ENCODE measurements at places on chromosomes 5 and 9. TPM values are rescaled to one million over a fixed set of nuclear protein-coding genes. Genes with fewer than 3 reads are reported as not detected.
A peak's percentile ranks its signal among the peaks of the same experiment; 100 is the strongest.

DNA sequence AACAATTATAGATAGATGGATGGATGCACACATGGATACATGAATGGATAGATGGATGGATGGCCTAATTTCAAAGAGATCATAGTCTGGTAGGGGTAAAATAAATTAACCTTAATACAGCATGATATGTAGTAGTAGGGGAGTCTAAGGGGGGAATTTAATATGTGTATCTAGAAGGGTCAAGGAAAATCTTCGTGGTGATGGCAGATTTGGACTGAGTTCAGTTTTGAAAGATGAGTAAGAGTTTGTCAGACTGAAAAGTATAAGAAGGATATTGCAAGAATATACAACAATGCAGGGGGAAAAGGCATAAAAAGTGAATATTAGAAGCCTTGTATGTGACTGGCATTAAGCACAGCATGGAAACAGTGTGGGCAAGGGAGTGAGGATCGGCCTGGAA is 98.7 kb downstream of the ZNF462 start:
- no peak for DNase-seq

DNA sequence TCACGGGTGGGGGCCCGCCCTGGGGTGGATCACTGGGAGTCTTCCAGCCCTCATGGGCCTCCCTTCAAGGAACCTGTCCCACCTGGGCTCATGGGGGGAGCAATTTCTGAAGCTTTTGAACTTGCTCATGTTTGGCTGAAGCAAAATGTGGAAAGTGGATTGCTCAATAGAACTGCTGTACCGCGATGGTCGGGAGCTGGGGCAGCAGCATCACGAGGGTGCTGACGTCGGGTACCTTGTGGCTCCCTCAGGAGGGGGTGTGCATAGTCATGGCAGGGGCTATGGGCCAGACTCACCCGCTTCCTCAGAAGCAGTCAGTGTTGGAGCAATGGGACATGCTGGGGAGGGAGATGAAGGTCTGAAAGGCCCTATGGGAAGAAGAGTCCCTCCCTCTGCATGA is 57.9 kb downstream of the PRRT1B start:
- DNase-seq, result no peak

DNA sequence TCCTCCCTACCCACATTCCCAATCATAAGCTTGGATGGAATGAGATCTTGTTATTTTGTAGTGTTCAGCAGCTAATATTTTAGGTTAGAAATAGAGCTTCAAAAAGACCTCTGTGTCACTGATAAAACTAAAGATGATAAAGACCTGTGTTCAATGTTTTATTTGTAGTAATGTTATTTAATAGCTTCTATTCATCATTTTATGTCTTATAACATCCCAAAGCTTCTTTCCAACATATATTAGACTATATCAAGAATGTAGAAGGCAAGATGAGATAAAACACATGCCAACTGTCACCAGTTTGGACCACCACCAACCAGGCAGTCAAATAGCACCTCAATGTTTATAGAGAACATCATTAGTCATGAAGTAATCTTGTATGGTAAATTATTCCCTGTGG is 409.5 kb upstream of the ITGA1 start:
- DNase-seq, result no peak

- no peak for DNase-seq
Measured at GRCh38 chr5:153460421-153460820, 30.0 kb upstream of the GRIA1 start.

DNA sequence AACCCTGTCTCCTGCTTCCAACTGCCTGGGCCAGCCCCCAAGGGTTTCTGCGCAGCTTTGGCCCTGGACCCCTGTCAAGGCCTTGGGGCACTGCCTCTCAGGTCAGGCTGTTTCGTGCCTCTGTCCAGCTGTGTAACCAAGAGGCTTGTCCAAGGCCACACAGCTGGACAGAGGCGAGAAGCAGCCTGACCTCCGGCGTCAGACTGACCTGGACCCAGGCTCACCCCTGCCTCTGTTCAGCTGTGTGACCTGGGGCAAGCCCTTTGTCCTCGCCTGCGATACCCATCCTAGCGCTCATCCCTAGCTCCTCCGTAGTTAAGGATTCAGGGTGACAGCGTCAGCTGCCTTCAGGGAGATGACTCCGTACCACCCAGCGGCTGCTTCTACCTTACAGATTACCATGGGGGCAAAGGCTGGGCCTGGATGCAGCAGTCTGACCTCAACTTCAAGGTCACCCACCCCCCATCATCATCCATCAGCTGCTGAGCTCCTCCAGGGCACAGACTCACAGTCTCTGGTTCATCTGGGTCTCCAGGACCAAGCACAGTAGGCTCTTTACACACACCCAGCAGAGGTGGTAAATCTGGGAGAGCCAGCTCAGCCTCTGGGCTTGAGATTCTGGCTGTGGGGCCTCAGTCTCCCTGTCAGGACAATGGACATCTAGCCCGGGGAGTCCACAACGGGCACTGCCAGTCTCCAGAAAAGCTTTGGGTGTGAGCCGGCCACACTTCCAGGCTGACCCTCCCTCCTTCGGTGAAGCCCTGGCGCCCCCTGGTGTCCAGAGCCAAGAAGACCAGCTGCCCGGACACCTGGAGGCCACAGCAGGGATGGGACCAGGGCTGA is 7.9 kb downstream of the AK1 start:
- no peak for DNase-seq

DNA sequence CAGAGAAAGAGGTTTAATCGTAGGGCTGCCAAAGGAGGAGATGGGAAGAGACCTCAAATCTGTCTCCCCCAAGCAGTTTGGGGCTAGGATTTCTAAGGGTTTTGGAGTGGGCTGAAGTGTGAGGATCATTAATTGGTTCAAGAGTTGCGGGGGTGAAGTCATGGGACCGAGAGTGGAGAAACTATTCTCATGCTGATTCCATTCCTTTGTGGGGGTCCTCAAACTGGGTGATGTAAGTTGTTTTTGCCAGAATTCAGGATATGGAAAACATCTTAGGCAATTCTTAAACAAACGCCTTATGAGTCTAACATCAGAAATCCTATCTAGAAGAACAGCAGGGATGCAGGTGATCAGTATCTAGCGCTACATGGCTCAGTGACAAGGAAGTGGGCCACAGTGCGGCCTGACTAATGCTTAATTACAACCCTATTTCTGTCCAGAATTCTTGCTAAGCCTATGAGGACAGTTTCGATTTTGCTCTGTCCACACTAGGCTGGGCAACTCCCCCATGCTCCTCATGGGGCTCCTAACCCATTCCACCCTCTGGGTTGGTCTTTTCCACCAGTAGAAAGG is 27.7 kb upstream of the TRIO start:
- DNase-seq, result no peak

- DNase-seq, result no peak
Measured at GRCh38 chr5:95864944-95865504, 42.5 kb upstream of the GLRX start.

- DNase-seq, result no peak
Measured at GRCh38 chr9:20466328-20467008, 155.8 kb downstream of the MLLT3 start.

DNA sequence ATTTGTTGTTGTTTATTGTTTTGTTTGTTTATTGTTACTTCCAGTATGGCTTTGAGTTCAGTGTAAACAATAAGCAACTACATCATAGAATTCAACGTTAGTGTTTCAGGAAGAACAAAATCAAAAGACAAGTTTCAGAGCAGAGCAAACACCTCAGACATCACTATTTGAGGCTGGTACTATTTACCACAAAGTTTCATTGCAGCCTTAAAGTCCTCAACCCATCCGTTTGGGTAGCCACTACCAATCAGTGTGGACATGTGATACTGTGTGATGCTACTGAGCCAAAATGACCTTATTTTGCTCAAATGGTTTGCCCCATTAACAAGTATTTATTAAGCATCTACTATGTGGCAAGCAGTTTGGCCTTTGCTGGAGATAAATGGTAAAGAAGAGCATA is 458.5 kb upstream of the PTGER4 start:
- DNase-seq, result no peak

GRCh38 chr5:76473661-76474060 is 70.6 kb downstream of the IQGAP2 start:
- peak; percentile 26 for DNase-seq

GRCh38 chr5:67578011-67578410 is 381.4 kb upstream of the CD180 start:
- DNase-seq, result no peak

- no peak for DNase-seq
Measured at GRCh38 chr5:180052211-180052818, 19.2 kb downstream of the RNF130 start.

DNA sequence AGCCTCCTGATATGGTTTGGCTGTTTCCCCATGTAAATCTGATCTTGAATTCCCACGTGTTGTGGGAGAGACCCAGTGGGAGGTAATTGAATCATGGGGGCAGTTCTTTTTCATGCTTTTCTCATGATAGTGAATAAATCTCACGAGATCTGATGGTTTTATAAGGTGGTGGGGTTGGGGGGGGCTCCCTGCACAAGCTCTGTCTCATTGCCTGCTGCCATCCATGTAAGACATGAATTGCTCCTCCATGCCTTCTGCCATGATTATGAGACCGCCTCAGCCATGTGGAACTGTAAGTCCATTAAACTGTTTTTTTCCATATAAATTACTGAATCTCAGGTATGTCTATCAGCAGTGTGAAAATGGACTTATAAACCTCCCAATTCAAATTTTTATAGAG is 12.8 kb downstream of the XRCC4 start:
- DNase-seq, result no peak

- DNase-seq, result no peak
Measured at GRCh38 chr5:73282383-73282782, 109.4 kb downstream of the TMEM174 start.

DNA sequence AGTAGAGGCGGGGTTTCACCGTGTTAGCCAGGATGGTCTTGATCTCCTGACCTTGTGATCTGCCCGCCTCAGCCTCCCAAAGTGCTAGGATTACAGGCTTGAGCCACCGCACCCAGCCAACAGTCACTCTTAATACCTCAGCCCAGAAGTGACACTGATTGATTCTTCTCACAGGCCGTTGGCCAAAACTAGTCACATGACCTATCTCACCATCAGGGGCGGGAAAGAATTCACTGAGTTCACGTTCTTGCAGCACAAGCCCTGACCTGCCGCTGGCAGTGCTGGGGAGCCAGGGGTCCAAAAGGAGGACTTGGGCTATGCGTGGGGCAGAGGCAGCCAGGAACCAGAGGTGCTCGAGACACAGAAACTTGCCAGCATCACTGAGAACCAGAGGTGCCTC is 55.0 kb upstream of the CPLX2 start:
- DNase-seq, result no peak

DNA sequence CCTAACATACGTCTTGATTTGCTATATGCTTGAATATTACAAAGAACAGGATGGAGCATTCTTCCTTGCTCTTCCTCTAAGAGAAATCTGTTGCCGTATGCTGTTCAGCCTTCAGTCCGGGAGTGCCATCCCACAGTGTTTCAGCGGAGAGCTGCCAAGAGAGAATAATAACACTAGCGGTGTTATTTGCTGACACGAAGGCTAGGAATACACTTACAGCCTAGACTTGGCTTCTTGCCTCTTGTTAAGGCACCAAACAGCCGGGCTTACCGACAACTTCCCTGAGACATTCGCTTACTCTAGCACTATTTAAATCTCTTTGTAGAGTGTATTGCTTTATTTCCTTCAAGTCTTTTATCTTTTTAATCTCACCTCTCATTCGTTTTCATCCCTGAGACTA is 31.4 kb downstream of the KCTD16 start:
- no peak for DNase-seq

DNA sequence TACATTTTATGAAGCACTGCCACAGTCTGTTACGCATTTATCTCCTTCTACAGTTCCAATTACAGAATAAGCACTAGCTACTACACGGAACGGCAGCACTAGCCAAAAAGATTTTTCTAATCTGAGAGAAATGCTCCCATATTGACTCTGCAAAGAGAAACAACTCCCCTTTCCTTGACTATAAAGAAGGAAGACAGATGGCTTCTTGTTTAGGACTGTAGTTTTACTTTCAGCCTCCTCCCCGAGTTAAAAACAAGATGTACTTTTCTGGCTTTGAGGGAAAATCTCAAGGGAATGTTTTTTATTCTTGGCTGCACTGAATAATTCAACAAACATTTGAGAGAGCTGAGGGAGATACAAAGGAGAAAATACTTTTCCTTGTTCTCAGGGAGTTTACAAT is 1.9 kb upstream of the SLC44A1 start:
- no peak for DNase-seq

DNA sequence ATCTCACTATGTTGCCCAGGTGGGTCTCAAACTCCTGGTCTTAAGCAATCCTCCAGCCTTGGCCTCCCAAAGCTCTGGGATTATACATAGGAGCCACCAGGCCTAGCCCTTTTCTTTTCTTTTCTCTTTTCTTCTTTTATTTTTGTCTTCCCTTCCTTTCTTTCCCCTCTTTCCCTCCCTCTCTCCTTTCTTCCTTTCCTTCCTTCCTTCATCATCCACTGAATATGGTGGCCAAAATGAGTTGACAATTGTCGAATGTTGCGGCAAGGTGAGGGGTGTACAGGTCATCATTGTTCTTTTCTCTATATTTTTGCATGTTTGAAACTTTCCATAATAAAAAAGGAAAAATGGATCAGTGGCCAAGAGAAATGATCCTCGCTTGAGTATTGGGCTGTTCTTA is 32.1 kb upstream of the BASP1 start:
- no peak for DNase-seq

DNA sequence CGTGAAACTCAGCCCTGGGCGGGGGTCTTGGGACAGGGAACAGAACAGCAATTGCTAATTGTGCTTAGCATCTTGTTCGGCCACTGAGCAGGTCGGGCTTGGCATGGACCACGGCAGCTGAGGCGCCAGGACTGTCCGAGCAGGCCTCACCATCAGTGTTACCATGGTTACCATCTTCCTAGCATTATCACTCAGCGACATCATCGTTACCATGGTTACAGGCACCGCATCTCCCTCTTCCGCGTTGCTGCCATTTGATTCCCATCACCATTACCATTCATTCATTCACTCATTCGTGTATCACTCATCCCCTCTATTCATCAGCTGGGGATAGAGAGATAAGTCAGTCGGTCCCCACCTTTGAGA is 81.0 kb upstream of the ZBTB43 start:
- no peak for DNase-seq

DNA sequence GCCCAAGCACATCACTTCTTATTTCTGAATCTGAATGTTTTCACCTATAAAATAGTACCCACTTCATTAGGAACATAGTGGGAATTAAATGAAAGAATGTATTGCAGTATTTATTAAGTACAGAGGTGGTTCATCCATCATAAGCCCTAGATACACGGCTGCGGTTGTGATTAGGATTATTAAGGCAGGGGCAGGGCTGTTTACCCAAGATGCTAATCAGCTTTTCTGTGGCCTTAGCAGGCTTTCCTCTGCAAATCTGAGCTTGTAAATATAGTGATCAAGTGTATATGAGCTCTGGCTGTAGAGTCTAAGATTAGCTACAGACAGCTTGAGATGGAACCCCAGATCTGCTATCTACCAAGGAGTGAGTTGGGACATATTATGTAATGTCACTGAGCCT is 124.1 kb upstream of the ADRA1B start:
- DNase-seq, result no peak

The TAF11L4 gene
- not detected for total RNA-seq

The PELO gene
- 11.8 TPM for total RNA-seq

The RLN2 gene
- total RNA-seq, result 5.2 TPM

The LHX3 gene
- total RNA-seq, result 0.09 TPM

The COL15A1 gene
- total RNA-seq, result 13.2 TPM

The GABRB2 gene
- total RNA-seq, result 0.85 TPM

The PKD2L2 gene
- not detected for total RNA-seq

The NRARP gene
- 3.1 TPM for total RNA-seq

The NMUR2 gene
- 0.05 TPM for total RNA-seq

The LCN1 gene
- total RNA-seq, result 0.19 TPM

The EFNA5 gene
- 1.7 TPM for total RNA-seq

Data from thymus (tissue), 14 donors.